CD4-positive, alpha-beta T cell treated with Interleukin-12 subunit alpha and Interleukin-12 subunit beta, for 1 hour (primary cell): ENCODE measurements at places on chromosomes 6 and 20.

- no peak for DNase-seq
Observed at GRCh38 chr6:79778816-79779215, 147.7 kb downstream of the SH3BGRL2 start.

GRCh38 chr6:144657691-144658090 lies 372.6 kb downstream of the UTRN start:
- DNase-seq = no peak

DNA sequence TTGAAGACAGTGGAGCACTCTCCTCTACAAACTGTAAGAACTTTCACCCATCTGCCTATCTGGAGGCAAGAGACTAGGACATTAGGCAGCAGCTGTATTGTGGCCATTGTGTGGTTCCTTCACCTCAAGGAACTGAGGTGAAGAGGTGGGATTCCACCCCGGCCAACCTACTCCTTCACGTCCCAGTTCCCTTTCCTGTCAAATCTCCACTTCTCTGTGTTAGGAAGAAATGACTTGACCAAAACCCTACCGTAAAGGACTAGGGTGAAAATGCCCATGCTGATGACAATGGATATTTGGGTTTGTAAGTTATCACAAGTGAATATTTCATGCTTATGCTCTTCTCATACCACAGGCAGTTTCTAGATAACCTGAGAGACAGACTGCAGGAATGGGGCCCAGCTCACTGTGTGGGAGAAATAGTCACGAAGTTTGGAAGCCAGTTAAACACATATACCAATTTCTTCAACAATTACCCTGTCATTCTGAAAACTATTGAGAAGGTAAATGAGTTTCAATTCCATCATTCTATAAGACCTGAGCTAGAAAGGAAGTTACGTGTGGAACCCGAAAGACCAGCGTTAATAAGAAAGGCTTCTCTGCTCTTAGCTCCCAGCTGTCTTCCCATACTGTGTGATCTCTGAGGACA lies 86.6 kb downstream of the ECT2L start:
- no peak for DNase-seq

DNA sequence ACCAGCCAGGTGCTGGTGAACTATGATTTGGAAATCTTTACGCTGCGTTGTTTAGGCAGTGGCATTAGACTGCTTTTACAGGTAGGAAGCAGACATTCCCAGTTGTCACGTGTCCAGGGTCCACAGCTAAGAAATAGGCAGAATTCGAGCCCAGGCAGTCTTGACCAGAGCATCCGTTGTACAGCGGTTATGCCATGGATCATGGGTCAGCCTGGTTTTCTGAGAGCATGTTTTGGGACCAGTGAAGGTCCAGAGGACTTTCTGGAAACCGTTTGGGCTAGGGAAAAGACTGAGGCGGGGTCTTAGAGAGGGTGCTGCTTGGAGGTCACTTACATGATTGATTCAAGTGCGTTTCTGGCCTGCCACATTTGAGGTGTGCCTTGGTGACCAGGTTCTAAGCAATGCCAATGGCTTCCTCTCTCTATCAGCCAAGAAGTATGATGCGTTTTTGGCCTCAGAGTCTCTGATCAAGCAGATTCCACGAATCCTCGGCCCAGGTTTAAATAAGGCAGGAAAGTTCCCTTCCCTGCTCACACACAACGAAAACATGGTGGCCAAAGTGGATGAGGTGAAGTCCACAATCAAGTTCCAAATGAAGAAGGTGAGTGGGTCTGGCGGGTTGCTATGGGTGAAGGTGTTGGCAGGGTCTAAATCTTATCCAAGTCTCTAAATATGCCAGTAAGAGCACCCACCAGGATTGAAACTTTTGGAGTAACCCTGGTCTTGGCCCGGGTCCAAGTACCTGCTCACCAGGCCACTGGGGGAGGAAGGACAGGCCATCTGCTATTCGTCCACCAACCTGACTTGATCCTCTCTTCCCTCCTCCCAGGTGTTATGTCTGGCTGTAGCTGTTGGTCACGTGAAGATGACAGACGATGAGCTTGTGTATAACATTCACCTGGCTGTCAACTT lies 1.8 kb downstream of the RPL10A start:
- DNase-seq = no peak

DNA sequence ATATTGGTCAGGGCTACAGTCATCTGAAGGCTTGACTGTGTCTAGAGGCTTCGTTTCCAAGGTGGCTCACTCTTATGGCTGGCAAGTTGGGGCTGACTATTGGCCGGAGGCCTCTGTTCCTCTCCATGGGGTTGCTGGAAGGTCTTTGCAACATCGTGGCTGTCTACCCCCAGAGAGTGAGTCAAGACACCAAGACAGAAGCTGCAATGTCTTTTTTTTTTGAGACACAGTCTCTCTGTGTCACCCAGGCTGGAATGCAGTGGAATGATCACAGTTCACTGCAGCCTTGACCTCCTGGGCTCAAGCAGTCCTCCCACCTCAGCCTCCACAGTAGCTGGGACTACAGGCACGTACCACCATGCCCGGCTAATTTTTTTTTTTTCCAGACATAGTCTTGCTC lies 29.4 kb upstream of the KIF3B start:
- DNase-seq = no peak

DNA sequence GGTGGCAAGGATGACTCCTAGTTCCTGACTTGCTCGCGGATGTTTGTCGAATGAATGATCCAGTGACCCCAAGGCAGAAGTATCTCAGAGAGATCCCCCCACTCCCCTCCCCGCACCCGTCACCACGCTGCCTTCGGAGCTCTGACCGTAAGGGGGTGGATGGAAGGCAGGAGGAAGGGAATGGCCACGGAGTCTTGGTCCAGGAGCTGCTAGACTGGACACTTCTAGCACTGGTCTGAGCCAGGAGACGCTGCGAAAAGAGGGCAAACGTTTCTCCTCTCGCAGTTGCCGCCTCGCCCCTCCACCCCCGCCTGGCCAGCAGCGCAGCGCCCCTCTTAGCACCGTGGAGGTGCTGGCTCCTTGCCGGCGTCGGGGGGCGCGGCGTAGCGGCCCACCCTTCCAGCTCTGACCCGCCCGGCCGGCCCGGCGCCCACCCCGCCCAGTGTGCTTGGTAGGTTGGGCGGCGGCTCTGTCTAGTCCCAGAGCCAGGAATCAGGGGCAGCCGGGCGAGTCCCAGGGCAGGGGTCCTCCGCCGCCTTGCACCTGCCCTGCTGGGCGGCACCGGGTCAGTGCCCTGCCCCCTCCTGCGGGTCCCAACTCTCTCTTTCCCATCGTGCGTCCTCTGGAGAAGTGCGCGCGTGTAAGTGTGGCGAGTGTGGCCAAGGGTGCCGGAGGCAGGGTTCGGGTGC lies 2.4 kb upstream of the DBNDD2 start:
- DNase-seq = no peak

- no peak for DNase-seq
Observed at GRCh38 chr6:40946738-40947301, 92.2 kb downstream of the UNC5CL start.

DNA sequence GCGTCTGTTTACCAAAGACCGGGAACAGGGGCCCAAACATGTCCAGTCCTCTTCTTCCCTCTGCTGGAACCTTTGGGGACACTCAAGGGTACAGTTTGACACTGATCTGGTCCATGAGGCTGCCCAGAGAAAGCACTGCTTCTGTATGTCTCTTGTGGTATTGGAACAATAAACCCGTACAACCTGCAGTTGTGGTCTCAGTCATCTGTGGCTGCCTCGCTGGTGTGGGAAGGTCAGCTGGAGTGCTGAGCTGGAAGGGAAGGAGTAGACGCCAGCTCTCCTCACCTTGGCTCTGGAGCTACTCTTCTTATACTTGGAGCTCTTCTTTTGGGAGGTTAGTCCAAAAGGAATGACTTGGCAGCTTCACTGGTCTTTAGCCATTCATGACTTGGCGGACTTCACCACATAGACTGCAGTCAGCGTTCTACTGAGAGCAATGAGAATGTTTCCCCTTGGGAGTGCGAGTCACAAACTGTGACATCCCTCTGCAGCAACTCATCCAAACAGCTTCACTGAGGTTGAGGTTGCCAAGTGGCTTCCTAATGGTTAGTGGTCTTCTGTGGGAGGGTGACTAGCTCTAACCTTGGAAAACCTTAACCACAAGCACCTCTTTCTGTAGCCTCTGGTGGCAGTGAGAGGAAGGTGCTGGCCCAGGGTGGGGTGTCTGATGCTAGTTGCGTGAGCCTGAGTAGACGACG lies 81.2 kb downstream of the ASXL1 start:
- peak; percentile 8 for DNase-seq

DNA sequence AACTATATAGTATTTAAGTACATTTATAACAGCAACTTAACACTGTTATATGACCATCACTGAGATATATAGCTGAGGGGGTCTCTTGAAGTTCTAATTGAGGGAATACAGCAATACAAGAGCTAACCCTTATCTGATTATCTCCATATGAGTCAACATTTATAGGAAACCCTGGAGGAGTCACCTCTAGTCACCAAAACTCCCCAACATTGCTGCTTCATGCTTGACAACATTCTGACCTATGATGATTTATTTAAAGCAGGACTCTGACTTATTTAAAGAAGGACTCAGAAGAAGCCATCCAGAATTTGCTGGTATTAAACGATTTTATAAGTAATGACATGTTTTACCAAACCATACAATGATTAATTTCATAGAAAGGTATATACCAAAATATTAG lies 182.6 kb upstream of the NOX3 start:
- DNase-seq = no peak

GRCh38 chr6:6657085-6657819 lies 68.7 kb downstream of the LY86 start:
- no peak for DNase-seq

DNA sequence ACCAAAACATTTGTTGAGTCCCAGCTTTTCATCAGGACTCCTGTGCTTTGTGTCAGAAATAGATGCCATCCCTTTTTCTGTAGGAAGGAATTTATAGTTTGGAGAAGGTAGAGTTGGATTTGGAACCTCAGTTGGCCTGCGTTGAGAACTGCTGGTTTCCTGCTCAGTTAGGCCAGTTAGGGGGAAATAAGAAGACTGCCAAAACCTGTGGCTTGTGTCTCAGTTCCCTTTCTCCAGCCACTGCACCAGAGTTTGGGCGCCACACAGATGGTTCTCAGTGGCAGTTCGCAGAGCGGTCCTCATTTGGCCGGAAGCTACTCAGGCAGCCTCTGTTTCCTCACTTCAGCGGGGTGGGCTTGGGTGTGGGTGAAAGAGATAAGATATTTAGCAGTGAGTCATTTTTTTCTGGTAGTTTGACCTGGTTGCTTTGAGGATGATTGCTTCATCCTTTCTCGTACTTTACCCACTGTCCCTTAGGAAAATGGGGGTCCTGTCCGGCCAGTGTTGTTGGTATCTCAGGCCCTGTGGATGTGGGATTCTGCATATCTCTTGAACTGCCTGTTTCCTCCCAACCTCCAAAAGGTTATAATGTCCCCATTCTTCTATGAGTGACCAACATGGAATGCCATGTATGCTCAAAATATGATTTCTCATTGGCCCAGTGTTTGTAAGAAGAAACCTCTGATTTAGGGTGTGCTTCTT lies 53.7 kb downstream of the JARID2 start:
- DNase-seq = peak; percentile 48

DNA sequence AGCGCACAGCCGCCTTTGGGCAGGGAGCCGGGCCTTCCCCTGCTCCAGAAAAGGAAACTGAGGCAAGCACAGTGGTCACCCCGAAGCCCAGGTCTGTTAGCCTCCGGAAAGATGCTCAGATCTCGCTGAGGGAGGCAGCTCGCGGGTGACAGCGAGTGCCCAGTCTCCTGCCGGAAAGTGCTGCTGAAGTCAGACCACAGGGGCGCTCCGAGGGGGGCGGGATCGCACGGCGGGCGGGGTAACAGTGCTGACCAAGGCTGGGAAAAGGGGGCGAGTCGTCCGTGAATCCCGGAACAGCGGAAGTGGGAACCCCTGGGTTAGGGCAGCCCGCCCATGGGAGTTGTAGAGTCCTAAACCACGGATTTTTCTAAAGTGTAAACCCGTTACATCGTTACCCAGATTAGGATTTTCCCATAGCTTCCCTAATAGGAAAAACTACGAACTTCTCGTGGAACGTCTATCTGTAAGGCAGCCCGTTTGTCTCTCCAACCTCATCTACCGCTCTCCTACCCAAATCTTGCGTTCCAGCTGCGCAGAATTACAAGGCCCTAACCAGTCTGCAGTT lies 504 bp downstream of the VPS16 start:
- DNase-seq = peak; percentile 40

DNA sequence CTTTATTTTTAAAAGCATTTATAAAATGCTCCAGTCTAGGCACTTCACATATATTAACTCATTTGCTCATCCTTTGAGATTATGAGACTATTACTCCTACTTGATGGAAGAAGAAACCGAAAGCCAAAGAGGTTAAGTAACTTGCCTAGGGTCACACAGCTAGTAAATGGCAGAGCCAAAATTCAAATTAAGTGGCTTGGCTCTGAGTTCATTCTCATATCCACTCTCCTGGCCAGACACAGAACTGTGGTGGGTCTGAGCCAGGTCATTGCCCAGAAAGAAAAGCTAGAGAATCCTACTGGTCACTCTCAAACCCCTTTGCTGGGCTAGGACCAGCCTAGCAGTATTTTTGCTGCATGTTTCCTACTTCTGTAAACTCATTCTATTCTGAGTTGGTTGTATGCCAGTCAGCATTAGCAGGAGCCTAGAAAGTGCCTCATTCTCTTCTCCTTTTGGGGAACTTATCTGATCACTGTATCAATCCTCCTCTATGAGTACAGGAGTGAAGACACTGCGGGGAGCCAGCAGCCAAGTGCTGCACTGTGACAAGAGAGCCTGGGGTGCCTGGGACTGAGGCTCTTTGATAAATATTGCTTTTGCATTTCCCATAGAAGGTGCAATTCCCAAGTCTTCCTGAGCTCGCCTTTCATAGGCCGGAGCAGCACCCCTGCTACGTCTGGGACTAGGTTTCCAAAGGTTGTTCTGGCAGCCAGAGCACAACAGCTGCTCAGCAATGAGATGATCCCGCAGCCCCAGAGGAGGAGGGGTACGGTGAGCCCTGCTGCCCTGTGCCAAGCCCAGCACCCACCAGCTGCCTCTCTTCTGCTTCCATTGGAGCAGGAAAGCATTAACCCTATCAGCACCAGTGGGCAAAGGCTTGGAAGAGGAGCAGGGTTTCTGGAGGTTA lies 728.3 kb downstream of the MAFB start:
- DNase-seq = no peak

DNA sequence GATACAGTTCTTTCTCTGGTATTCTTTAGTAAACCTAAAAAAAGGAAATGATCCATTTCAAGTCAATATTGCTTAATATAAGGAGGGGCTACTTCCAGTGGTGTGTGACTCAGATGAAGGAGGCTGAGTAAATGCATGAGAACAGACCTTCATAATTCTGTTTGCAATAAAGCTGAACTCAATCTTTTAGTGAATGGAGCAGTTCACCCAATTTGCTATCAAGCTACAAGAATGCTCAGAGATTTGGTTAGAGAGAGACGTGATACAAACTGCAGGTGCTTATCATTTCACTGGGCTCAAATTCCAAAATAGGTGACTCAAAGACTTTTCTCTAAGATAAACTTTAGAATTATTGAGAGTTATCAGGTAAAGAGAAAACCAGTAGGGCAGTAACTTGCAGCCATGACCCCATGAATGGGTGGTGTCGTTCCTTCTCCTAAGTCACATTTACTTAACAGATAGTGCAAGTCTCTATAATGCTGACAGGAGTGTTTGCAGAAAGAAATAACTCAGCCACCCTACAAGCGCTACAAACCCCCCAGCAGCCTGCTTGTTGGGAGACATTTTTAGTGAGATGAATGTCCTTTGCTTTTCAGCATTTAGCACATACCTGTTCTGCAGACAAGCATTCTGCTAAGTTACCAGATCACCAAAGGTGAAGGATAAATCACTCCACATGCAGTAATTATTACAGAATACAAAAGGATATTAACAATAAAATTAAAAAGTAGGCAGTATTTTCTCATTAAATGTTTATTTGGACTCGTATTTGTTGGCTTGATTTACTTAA lies 16.4 kb upstream of the BLOC1S5 start:
- DNase-seq = no peak
